ENCODE measurements at places on chromosomes 7 and 10.
A peak's percentile ranks its signal among the peaks of the same experiment; 100 is the strongest.

GRCh38 chr10:78706256-78706655 is 362.5 kb upstream of the ZMIZ1 start:
- DNase-seq = peak; percentile 61

DNA sequence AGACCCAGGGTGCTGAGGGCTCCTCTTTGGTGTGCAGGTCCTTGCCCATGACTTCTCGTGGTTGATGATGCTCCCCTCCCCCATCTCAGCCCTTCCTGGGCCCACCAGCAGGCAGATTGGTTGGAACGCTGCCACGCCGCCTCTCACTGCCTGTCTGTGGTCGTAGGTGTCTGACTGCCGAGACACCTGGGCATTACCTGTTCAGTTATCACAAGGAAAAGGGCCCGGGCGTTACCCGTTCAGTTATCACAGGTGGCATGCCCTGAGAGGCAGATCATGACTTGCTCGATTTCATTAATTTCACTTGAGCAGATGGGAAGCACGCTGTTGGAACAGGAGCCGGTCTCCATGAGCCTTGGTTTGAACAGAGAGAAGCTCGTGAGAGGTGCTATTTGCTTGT is 42.5 kb downstream of the TACR2 start:
- DNase-seq = no peak

GRCh38 chr7:147523056-147523455 is 1067.5 kb upstream of the C7orf33 start:
- peak; percentile 36 for DNase-seq

DNA sequence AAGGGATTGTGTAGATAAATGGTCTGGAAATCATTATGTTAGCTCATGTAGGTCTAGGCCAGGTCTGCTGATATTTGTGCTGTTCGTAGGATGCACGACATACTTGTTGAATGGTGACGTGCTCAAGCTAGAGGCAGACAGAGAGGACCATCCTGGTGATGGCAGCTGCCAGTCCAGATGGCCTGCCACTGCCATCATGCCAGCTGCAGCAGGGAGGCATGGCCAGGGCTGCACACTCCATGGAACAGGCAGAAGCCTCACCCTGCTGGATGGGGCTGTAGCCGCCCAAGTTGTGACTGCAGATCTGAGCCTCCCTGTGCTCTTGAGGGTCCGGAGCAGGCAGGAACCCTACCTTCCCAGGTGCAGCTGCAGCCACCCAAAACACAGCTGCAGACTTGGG is 80.3 kb downstream of the SPDYE5 start:
- no peak for DNase-seq

- DNase-seq = no peak
These were observed 19.1 kb downstream of the CTTNBP2 start for GRCh38 chr7:117854186-117854585.

DNA sequence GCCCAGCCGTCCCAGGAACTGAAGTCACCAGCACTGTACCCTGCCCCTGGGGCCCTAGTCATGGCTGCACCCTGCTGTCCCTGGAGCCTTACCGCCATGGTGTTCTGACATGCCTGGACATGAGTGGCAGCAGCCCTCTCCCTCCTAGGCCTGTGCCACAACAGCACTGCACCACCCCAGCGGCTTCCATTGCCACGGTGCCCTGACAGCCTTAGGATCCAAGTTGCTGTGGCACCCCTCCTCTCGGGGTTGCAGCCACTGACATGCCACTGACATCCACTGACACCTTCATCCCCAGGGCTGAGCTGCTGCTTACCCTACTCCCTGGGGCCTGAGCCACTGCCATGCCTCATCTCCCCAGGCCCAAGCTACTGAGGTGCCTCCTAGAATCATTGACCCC is 39.6 kb upstream of the SHH start:
- no peak for DNase-seq

- DNase-seq = no peak
These were observed 106.8 kb downstream of the PAXIP1 start for GRCh38 chr7:154896076-154896475.

DNA sequence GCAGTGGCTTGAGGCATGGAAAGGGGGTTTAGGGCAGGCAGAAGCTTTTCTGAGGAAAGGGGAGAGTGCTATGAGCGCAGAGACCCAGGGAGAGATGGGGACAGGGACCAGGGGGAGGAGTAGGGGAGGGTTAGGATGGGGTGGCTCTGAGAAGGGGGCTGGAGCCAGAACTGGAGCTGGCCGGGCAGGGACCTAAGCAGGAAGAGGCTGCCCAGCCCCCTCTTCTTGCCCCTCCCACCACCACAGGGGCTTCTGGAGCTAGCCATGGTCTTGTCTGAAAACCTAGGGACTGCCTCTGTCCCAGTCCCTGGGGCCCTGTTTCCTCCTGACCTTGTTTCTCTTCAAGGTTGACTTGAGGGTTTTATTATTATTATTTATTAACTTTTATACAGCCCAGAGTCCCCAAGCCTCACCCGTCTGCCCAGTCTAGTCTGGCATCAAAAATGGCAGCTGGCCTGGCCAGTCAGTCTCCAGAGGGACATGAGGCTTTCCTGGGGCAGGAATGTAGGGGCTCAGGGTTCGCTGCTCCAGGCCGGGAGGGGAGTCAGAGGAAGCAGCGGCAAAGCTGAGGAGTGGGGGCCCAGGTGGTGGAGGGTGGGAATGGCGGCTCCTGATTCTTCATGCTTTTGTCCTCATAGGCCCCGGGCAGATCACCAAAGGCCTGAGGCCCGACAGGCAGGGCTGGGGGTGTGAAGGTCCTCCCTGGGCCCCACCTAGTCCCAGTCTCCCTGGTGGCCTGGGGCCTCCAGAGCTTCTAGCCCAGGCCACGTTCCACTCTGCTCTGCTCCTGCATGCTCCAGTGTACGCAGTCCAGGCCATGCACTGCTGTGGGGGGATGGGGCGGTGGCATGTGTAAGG is 5.7 kb downstream of the TRIM8 start:
- no peak for DNase-seq

DNA sequence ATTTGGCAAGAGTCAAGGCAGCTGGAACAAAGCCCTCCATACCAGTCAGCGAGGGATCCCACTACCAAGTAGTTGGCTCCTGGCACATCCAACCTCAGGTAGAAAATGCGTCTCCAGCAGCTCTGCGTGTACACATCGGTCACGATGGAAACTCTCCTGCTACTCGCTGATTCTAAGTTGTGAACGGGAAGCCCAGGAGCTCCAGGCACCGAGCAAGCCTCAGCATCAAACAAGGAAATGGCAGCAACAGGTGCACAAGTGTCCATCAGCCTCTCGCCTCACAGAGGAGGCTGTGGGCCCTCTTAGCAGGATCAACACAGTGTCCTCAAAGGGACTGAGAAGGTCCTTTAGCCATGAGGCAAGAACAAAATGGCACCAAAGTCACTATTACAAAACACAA is 127.0 kb downstream of the TCERG1L start:
- no peak for DNase-seq

- DNase-seq = no peak
These were observed 139.5 kb upstream of the FZD8 start for GRCh38 chr10:35781643-35782035.

DNA sequence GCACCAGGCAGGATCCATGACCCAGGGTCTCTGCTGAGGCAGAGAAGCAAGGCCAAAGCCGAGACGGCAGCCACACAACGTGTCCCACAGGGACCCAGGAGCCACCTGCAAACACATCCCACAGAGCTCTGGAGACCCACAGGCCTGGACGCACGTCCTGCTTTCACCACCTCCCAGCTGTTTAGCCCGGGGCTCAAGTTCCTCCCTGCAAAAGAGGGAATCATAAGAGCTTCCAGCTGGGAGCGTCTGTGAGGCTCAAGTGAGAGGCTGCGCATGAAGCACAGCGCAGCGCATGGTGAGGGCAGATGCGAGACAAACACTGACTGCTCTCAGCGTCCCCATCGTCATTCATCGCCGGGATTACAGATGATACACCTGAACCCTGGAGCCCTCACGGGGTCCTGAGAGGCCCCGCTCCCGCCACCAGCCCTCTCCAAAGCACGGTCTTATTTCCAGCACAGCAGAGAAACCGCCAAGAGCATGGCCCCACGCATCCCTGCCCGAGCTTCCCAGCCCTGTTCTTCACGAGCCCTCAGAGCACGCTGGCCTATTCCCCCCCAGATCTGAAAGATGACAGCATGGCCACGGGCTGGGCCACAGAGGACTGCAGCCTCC is 88.7 kb downstream of the MAD1L1 start:
- DNase-seq = no peak

DNA sequence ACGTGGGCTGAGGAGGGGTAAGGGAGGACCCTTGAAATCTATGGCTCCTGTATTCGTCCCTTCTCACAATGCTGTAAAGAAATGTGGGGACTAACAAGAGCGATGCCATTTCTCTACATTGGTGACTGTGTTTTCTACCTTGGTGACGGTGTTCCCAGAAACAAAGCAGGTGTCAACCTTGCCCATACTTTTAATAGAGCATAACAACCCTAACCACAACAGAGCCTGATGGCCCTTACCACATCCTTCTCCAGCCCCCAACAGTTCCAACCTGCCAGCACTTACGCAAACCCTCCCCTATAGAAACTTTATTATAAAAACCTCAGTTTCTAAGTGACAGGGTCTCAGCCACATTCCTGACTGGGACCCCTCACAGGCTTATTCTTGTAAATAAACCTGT is 28.2 kb upstream of the ADCYAP1R1 start:
- DNase-seq = no peak

DNA sequence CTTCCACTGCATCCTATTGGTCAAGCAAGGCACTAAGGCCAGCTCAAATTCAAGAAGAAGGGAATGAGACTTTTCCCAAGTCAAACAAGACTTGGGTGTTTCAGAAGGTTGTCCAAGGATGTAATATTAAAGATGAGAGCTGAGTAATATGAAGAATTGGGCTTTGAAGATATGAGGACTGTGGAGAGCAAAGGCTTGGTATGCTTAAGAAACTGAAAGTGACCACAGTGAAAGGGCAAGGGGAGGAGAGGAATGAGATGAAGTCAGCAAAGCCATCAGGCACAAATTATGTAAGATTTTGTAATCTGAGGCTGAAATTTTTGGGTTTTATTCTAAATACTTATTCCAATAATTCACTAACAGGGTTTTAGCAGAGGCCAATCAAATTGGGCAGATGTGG is 38.6 kb upstream of the NPY start:
- no peak for DNase-seq

DNA sequence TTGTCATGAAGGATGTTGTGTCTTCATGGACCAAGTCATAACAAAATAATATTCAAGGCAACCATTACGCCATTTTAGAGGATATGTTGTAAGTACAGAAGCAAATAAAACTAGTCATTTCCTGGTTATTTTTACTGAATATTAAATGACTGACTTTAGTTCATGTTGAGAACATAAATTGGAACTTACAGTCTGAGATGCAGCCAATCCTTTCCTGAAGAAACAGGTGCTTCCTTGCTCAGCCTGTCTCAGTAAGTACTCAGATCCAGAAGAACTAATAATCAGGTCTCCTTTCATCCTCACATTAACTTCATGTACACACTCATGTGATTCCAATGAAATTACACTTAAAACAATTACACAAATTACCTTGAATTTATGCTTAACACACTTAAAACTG is 12.3 kb downstream of the SEMA3A start:
- DNase-seq = no peak

GRCh38 chr10:44416021-44416771 is 31.3 kb upstream of the CXCL12 start:
- no peak for DNase-seq

DNA sequence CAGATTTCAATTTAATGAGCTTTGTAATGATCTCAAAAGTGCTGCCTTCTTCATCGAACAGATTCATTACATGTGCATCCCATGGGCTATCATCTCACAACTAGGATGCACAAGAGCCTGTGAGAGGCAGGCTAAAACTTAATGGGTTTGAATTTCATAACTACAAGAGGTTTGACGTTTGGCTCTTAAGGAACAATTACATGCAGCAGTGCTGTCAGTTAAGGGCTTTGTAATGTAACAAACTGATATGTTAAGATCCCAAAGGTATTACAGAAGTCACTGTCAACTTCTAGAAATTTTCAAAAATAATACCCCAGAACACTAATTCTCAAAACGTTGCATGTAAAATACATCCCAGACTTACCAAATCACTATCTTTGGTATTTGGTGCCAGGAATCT is 33.2 kb downstream of the KIF20B start:
- DNase-seq = no peak

GRCh38 chr10:68848806-68849205 is 21.5 kb downstream of the STOX1 start:
- no peak for DNase-seq

GRCh38 chr7:80722616-80723195 is 84.3 kb downstream of the CD36 start:
- peak; percentile 100 for DNase-seq

GRCh38 chr10:71985542-71986250 is 21.5 kb downstream of the CHST3 start:
- peak; percentile 79 for DNase-seq

- DNase-seq = peak; percentile 66
These were observed 173.6 kb upstream of the IMMP2L start for GRCh38 chr7:111735661-111736551.

DNA sequence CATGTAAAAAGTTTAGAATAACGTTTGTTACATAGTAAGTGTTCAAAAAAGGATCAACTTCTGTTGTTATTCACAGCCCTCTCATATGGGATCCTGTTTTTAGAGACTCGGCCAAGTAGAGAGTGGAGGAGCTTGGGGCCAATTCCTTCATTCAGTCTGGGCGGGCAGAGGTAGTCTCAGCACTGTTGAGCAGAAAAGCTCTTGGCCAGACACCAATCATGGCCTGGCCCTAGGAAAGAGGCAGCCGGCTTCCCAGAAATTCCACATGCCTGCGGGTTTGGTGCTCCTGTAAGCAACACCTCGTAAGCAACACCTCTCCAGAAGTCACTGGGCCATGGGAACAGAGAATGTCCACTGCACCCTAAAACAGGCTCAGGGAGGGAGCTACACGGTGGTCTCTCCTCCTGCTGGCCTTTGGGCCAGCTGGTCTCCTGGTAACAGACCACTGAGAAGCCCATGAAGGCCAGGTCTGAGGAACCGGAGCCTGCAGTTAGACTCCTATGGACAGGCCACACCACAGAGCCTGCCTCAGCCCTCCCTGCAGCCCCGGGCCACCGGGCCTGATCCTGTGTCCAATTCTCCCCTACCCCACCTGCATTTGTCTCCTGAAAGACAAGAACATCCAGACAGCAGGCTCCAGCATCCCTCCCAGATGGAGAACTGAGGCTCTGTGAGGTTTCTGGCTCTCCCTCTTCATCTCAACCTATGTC is 149.1 kb downstream of the GRID1 start:
- DNase-seq = no peak

DNA sequence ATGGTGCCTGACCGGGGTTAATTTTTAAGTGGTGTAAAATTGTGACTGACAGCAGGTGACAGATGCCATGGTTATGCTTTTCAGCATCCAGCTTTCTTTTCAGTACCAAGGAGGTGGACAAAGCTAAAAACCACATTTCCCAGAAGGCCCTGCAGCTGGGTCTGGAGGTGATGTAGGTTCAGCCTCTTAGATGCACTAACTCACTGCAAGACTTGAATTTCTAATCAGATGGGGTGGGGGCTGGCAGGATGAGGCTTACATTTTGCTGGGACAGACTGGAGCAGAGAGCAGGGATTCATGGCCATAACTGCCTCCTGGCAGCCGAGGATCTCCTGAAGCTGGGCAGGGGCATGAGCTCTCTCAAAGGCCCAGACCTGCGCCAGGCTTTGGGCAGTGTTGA is 52.4 kb downstream of the PDIA4 start:
- no peak for DNase-seq

Measured in fibroblast of skin of right biceps (primary cell).